ENCODE measurements at places on chromosomes 4 and X. TPM values are rescaled to one million over a fixed set of nuclear protein-coding genes. Genes with fewer than 3 reads are reported as not detected.
A peak's percentile ranks its signal among the peaks of the same experiment; 100 is the strongest.

SLC9A6 gene
- 9.7 TPM for total RNA-seq

F8A3 gene
- total RNA-seq, result 0.52 TPM

TBX22 gene
- total RNA-seq, result not detected

- H3K4me3 ChIP-seq, result no peak overlapping the region
- H3K36me3 ChIP-seq, result no peaks in the 10 kb centered on the region
- DNase-seq, result no peak
- H3K27me3 ChIP-seq, result peaks cover 8% of the 10 kb centered on the region
Observed at GRCh38 chr4:14218641-14219040, 591.1 kb upstream of the BOD1L1 start.

- H3K27ac ChIP-seq, result no peak overlapping the region
- H3K27me3 ChIP-seq, result no peaks in the 10 kb centered on the region
- H3K4me3 ChIP-seq, result no peak overlapping the region
- H3K4me1 ChIP-seq, result peaks cover 17% of the 10 kb centered on the region
- peaks cover 33% of the 10 kb centered on the region for H3K36me3 ChIP-seq
Observed at GRCh38 chrX:77528034-77528433, 80.8 kb downstream of the FGF16 start.

- peak overlapping the region; percentile 89 for H3K27ac ChIP-seq
- H3K4me3 ChIP-seq, result peak overlapping the region; percentile 52
- no peaks in the 10 kb centered on the region for H3K27me3 ChIP-seq
- DNase-seq, result peak; percentile 88
- no peaks in the 10 kb centered on the region for H3K36me3 ChIP-seq
Observed at GRCh38 chrX:79270401-79270800, 96.7 kb downstream of the ITM2A start.

GRCh38 chr4:171378323-171378722 is 434.9 kb upstream of the GALNTL6 start:
- H3K4me3 ChIP-seq, result no peak overlapping the region
- no peak overlapping the region for H3K27ac ChIP-seq
- no peaks in the 10 kb centered on the region for H3K4me1 ChIP-seq
- no peaks in the 10 kb centered on the region for H3K36me3 ChIP-seq
- DNase-seq, result no peak

GRCh38 chrX:12770440-12770839 is 20.8 kb upstream of the PRPS2 start:
- H3K36me3 ChIP-seq, result no peaks in the 10 kb centered on the region
- H3K27ac ChIP-seq, result no peak overlapping the region
- H3K4me3 ChIP-seq, result no peak overlapping the region
- H3K27me3 ChIP-seq, result peaks cover 6% of the 10 kb centered on the region

DNA sequence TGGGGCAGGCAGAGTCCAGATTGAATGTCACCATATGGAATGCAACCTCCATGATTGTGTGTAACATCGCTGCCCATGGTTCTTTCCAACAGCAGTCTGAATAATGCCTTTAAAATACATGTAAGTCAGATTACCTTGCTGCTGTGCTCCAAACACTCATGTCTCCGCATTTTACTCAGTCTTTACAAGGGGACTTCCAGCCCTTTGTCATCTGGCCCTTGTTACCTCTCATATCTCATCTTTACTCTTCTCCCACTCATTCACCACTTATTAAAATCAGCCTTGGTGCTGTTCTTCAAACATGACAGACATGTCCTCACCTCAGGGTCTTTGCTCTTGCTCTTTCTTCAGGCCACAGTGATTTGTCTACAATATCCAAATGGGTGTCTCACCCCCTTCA is 200.4 kb upstream of the GYPA start:
- H3K4me3 ChIP-seq, result no peak overlapping the region
- no peak for DNase-seq
- H3K27ac ChIP-seq, result no peak overlapping the region
- H3K4me1 ChIP-seq, result no peaks in the 10 kb centered on the region
- no peaks in the 10 kb centered on the region for H3K36me3 ChIP-seq
- peaks cover 4% of the 10 kb centered on the region for H3K27me3 ChIP-seq

GRCh38 chrX:108511721-108512120 is 72.1 kb downstream of the COL4A5 start:
- H3K27ac ChIP-seq, result no peak overlapping the region
- no peak for DNase-seq
- H3K27me3 ChIP-seq, result no peaks in the 10 kb centered on the region
- no peaks in the 10 kb centered on the region for H3K36me3 ChIP-seq
- no peak overlapping the region for H3K4me3 ChIP-seq
- H3K4me1 ChIP-seq, result no peaks in the 10 kb centered on the region

- peak; percentile 4 for DNase-seq
- no peak overlapping the region for H3K27ac ChIP-seq
- H3K4me1 ChIP-seq, result peaks cover 11% of the 10 kb centered on the region
- no peaks in the 10 kb centered on the region for H3K27me3 ChIP-seq
- H3K4me3 ChIP-seq, result no peak overlapping the region
- no peaks in the 10 kb centered on the region for H3K36me3 ChIP-seq
Observed at GRCh38 chr4:163587867-163588266, 93.4 kb downstream of the TMA16 start.

- no peaks in the 10 kb centered on the region for H3K27me3 ChIP-seq
- peaks cover 56% of the 10 kb centered on the region for H3K4me1 ChIP-seq
- H3K36me3 ChIP-seq, result no peaks in the 10 kb centered on the region
- peak overlapping the region; percentile 97 for H3K27ac ChIP-seq
- peak overlapping the region; percentile 97 for H3K4me3 ChIP-seq
Observed at GRCh38 chr4:48340276-48340964, 909 bp upstream of the SLAIN2 start.

- H3K36me3 ChIP-seq, result peaks cover 43% of the 10 kb centered on the region
- DNase-seq, result peak; percentile 65
- H3K4me3 ChIP-seq, result no peak overlapping the region
- H3K27ac ChIP-seq, result peak overlapping the region; percentile 82
Observed at GRCh38 chrX:30713061-30713525, 59.9 kb downstream of the GK start.

DNA sequence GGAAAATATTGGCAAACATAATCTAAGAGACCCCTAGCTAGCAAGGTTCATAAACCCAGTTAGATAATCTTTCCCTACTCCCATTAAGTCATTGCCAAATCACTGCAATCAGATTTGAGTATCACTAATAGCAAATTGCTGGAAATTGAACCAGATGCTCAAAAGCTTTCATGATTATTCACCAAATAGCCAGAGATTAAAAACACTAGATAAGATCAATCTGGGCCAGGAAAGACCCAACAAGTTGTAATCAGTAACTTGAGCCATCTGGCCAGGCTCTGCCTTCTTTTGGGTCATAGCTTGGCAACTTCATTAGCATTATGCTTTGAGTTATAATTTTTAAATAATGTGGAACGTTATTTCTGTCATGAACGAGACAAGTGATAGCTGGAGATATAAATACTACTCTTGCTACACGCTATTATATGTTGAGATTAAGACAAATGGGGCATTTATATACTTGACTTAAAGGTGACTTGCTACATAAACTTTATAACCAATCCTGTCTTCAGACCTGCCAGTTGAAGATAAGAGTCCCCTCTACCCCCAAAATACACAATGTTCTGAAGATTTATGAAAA is 196.6 kb upstream of the EDNRA start:
- no peaks in the 10 kb centered on the region for H3K36me3 ChIP-seq
- H3K27ac ChIP-seq, result no peak overlapping the region
- no peak for DNase-seq
- H3K27me3 ChIP-seq, result peaks cover 4% of the 10 kb centered on the region

- no peaks in the 10 kb centered on the region for H3K27me3 ChIP-seq
- H3K27ac ChIP-seq, result peak overlapping the region; percentile 86
- H3K36me3 ChIP-seq, result no peaks in the 10 kb centered on the region
- H3K4me3 ChIP-seq, result peak overlapping the region; percentile 32
Observed at GRCh38 chr4:40672528-40673522, 43.2 kb upstream of the RBM47 start.
